ENCODE measurements at places on chromosomes 16 and 17.

DNA sequence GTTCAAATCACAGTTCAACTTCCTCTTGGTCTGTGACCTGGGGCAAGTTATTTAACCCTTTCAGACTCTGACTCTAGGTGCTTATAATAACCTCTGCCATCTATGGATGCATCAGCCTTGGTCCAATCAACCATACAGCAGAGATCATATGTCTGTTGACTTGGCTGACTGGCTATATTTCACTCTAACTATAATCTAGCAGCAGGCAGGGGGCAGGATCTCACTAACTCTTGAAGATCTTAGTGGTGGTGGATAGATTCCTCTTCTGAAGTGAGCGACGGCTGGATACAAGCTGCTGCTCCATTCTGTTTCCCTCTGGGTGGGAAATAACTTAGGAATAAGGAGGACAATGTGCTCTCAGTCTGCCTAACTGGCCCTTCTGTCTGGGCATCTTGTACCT, 146.6 kb downstream of the SKAP1 start:
- DNase-seq, result no peak

- DNase-seq, result no peak
These were observed 153.4 kb downstream of the RGS9 start for GRCh38 chr17:65290616-65291015.

- DNase-seq, result no peak
These were observed 27.3 kb upstream of the VPS4A start for GRCh38 chr16:69283851-69284250.

- no peak for DNase-seq
These were observed 24.5 kb downstream of the FBXO39 start for GRCh38 chr17:6800422-6801027.

GRCh38 chr17:14741491-14741890, 440.6 kb downstream of the HS3ST3B1 start:
- DNase-seq, result no peak
